ENCODE measurements at places on chromosomes 3 and 15.

- no peak for DNase-seq
These were observed 14.7 kb downstream of the MCTP2 start for GRCh38 chr15:94246016-94246415.

- no peak for DNase-seq
These were observed 507.6 kb upstream of the ROBO2 start for GRCh38 chr3:76532158-76532822.

- no peak for DNase-seq
These were observed 22.0 kb downstream of the WNT7A start for GRCh38 chr3:13857702-13858380.

- DNase-seq, result no peak
These were observed 18.3 kb upstream of the NUDT16 start for GRCh38 chr3:131363275-131363674.

- no peak for DNase-seq
These were observed 189.2 kb downstream of the CADM2 start for GRCh38 chr3:85148036-85148435.

DNA sequence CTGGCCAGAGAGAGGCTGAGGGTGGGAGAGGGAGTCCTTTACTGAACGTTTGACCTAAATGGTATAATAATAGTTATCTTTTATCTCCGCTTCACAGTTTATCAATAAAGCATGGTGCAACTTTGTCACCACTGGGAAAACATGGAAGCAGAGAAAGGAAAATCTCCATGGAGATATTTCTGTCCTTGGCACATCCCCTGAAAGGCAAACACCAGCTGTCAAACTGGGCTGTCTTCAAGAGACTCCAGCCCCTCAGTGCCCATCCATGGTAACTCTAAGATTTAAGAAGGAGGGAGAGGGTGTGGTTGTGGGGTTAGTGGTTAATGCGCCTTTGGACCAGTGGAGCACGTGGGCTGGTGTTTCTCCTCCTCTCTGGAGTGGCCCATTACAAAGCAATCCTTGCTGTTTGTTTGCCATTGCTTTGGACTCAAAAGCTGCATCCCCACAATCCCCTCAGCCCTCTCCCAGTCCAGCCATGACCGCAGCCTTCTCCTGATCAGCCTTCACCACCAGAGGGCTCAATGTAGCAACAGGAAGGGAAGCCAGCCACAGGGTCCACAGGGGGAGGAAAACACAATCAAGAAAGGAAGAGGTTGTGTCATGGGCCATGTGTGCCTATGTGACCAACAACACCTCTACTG is 38.2 kb upstream of the FAM174B start:
- DNase-seq, result peak; percentile 17

DNA sequence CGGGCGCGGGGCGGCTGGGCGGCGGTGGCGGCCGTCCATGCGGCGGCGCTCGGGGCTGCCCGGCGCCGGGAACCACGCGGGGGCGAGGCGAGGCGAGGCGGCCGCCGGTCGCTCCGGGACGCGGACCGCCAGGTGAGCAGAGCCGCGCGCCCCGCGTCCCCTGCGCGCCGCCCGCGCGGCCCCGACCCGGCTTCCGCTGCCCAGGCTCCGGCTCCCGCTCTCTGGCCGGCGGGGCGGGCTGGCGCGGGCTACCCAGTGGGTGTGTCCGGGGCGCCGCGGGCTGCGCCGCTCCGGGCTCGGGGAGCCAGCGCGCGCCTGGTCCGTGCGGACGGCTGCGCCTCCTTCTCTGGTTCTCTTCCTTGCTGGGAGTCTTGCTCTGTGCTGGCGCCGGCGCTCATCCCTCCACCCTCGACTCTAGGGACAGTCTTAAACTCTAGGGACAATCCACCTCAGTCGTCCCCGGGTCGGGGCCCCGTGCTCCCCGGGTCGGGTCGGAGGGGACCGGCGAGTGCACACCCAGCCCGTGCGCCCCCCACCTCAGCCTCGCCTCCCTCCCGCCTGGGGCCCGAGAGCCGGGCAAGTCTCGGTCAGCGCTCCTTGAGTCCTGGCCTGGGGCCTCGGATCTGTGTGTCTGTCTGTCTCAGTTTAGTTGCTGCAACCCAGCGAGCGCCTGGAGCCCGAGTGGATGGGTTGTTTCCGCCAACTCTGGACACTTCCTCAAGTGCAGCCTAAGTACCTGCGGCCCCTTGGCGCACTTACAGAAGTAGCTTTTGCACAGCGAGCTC is 488 bp downstream of the THSD4 start:
- DNase-seq, result peak; percentile 59

- no peak for DNase-seq
These were observed 1239.5 kb downstream of the SI start for GRCh38 chr3:163838769-163839168.

GRCh38 chr3:82132210-82133069 is 371.0 kb upstream of the GBE1 start:
- no peak for DNase-seq

- no peak for DNase-seq
These were observed 754.8 kb downstream of the ROBO1 start for GRCh38 chr3:79012946-79013362.

DNA sequence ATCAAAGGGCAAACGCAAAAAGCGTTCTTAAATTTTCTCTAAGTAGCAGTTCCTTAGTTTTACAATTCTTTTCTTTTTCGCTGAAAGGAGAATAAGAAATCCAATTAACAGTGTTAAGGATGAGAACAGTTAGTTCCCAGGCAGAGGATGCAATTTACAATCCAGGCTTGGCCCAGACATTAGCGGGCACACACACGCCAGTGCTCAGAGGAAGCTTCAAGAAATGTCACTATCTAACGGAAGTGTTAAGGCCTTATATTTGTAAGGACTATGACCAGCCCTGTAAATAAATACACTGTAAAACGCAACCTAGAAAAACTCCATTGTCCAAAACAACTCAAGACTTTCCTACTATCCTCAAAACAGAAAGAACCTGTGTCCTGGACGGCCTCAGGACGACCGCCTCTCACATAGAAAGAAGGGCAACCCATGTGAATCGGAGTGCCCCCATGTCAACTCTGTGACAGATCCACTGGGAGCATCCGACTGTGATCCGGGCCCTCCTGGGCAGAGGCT is 1.3 kb downstream of the ACAP2 start:
- peak; percentile 43 for DNase-seq

- DNase-seq, result no peak
These were observed 54.1 kb upstream of the CCR2 start for GRCh38 chr3:46299608-46300460.

DNA sequence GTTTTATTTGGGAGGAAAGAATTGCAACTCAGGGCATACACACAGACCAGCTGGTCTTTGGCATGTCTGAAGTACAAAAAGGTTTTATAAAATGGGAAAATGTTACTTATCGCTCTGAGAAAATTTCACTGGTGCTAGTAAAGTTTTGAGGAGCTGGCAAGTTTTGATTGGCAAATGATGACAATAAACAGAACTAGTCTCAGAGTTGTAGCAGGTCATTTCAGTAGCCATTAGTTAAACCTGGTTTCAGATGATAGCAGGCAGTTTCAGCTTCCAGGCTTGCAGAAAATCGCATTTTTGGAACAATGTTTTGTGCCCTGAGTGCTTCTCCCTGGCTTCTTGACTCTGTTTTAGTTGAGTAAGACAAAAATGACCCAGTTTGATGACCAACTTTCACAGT is 10.7 kb downstream of the B2M start:
- no peak for DNase-seq

DNA sequence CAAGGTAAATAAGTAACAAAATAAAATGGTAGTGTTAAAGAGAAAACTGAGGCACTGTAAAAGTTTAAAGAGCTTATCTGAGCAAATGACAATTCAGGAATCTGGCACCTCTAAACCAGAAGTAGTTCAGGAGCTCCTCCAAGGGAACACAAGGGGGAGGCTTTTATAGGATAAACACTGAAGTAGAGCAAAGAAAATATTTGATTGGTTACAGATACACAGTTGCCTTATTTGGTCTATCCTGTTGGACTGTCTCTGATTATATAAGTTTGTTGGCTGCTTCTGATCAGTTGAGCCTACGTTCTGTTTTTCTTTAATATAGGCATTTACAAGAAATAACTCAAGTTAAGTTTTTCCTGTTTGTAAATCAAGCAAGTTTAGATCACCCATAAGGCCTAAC is 146.9 kb downstream of the ERC2 start:
- no peak for DNase-seq

- no peak for DNase-seq
These were observed 329.7 kb downstream of the RORA start for GRCh38 chr15:60899322-60899966.

- no peak for DNase-seq
These were observed 70.4 kb downstream of the CBLB start for GRCh38 chr3:105798381-105798934.

- DNase-seq, result no peak
These were observed 321.2 kb upstream of the COL8A1 start for GRCh38 chr3:99317201-99317600.

GRCh38 chr15:82595766-82596165 is 51.4 kb downstream of the CPEB1 start:
- no peak for DNase-seq

- DNase-seq, result no peak
These were observed 125.5 kb upstream of the NMNAT3 start for GRCh38 chr3:139803294-139803693.

GRCh38 chr15:100373120-100373896 is 31.5 kb upstream of the ADAMTS17 start:
- no peak for DNase-seq

- DNase-seq, result no peak
These were observed 87.9 kb upstream of the SLC24A5 start for GRCh38 chr15:48032911-48033310.

GRCh38 chr3:28328188-28329151 is 20.1 kb upstream of the ZCWPW2 start:
- peak; percentile 18 for DNase-seq

- peak; percentile 13 for DNase-seq
These were observed 620 bp upstream of the CMSS1 start for GRCh38 chr3:99817047-99817436.

All from AG08395 (cell line).